ENCODE measurements at places on chromosomes 2 and 18.
A peak's percentile ranks its signal among the peaks of the same experiment; 100 is the strongest.

DNA sequence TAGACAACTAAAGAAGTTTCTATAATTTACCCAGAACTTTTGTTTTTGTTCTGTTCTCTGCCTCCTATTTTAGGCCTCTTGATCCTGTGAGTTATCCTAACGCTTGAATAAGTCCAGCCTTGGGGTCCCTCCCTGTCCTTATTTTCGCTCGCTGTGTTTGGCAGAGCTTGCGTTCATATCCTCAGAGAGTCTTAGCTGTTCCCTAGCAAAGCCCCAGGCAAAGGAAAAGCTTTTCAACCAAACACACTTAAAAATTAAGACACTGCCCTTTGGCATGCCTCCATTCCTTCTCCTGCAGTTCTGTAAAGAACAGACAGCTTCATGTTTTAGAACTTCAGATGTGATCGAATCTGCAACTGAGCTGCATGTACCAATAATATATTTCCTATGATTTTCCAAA, 517.2 kb downstream of the SUCLG1 start:
- no peak for DNase-seq

- no peak for DNase-seq
Observed at GRCh38 chr2:234792621-234793022, 159.2 kb upstream of the SH3BP4 start.

DNA sequence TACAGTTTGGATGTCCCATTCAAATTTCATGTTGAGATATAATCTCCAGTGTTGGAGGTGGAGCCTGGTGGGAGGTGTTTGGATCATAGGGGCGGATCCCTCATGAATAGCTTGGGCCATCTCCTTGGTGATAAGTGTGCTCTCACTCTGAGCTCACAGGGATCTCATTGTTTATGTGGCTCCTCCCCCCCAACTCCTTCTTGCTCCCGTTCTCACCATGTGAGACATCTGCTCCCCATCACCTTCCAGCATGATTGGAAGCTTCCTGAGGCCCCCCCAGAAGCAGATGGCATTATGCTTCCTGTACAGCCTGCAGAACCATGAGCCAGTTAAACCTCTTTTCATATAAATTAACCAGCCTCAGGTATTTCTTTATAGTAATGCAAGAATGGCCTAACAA, 3.0 kb upstream of the INPP1 start:
- DNase-seq: peak; percentile 18

DNA sequence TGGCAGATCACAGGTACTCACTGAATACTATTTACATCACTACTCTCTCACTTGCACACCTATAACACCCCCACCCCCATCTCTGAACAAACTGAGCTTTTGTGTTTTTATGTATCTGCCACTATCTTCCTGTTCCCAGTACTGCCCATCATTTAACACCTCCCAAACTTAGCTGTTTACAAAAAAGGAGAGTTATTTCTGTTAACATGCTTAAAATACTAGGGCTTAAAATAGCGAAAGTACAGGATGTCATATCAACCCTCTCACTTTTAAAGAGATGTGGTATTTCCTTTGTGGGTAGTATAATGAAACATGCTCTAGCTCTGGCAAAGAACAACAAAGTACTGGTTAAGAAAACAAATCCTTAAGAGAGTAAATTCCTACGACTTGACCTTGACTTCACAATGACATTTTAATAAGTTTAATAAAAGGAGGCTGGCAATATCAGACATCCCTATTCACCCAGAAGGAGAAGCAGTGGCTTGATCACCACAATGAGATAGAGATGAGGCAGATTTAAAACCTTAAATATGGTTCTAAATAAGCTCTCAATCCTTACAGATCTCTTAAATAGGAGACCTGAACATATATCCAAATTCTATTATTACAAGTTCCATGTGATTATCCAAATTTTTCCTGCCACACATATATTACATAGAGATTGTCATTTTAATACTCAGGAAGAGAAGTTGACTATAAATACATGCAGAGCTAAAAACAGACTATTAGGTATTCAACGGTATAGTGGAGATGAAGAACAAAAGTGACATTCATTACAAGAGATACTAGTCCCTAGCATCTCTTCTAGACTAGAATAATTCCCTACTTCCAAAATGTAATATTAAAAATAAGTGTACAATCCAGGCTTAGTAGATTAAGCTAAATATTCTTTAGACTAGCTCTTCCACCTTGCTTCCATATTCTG, 36.9 kb downstream of the TRAK2 start:
- no peak for DNase-seq

DNA sequence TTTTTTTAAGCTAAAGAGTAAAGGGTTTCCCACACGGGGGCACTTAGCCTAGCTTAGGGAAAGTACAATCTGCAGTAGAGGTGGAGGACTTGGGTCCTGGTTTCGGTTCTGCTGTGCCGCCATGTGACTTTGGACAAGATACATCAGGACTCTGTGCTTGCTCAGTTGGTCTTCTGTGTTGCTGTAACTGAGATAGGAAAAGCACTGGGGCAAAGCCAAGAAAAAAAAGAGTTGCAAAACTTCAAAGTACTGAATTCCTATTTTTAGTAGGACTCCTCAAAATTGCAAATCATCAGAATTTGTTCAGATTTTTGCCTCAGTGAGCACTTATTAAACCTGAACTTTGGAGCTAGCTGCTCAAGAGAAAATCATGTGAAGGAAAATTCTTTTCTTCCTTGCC, 96.3 kb upstream of the STON1 start:
- no peak for DNase-seq

DNA sequence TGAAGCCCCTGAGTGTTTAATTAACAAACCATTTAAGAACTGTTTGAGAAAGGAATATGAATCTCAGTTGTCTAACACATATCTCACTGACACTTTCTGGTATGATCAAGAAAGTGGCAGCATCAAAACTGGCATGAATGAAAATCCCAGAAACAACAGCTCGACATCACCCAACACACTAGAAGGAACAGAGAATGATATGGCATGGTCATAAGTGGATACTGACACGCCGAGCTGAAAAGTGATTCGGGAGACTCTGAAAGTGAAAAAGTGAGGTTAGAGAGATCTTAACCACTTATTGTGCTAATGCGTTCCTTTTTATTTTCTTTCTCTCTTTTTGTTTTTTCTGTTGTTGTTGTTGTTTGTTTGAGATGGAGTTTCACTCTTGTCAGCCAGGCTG, 37.9 kb downstream of the MRPL35 start:
- no peak for DNase-seq

DNA sequence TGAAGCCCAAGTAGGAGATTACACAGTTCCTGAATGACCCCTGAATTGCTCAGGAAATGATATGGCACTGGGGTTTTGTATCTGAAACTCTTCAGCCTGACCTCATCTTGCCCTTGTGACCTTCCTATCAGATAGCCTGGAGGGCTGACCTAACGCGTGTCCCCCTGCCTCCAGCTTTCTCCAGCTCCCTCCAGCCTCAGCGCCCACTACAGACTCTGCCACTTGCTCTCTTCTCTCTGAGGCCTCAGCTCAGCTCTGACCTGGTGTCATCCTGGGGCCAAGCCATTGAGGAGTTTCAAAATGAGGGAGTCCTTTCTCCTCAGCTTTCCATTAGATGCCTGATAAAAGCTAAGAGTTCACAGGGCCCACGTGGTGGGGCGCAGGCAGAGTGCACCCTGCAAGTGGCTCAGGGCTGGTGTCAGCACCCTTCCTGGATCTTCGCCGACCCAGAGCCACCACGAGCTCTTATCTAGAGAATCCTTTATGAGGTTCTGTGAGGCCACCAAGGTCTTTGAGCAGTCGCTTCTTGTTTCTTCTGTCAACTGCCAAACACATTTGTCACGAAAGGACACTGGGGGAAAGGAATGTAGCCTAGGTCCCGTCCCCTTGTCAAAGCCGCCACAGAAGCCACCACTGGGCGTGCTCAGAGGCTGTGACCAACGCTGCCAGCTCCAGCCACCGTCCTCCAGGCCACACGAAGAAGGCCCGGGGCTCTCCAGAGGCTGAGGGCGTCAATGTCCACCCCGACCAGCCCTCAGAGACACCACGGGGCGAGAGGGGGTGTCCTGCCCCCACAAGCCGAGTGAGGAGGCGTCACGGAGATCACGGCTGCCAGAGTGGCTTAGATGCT, 131.3 kb upstream of the GPC1 start:
- no peak for DNase-seq

- no peak for DNase-seq
Observed at GRCh38 chr2:140200764-140201163, 1420.6 kb upstream of the NXPH2 start.

DNA sequence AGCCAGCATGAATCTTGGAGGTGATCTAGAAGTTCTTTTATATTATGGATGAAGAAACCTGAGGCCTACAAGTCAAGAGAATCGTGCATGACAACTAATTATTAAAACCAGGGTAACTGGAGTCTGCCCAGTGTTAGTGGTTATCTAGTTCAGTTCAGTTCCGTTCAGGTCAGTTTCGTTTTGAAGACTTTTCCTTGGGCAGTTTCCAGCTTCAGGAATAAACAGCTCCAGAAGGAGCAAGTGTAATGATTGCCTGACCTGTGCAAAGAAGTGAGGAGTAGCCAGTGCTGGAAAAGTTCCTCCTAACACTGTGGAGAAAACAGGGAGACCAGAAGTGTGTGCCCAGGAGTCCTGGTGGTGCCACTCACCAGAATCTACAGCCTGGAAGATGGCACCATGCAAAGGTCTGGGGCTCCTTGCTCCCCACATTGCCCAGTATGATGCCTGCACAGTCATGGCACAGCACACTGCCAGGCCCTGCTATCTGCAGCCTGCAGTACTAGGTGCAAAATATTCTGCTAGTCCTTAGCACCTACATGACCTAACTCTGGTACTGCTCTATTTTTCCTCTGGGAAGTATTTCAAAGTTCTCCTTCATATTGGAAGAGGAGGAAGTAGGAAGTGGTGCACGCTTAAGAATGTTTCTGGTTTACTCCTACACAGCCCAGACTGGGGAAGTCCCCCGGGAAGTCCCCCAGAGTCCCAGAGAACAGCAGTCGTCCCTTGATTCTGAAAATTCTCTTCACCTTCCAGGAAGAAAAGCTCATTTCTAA, 65.8 kb downstream of the SUMO1 start:
- DNase-seq: no peak

GRCh38 chr2:112153179-112153490, 14.9 kb downstream of the FBLN7 start:
- DNase-seq: no peak

DNA sequence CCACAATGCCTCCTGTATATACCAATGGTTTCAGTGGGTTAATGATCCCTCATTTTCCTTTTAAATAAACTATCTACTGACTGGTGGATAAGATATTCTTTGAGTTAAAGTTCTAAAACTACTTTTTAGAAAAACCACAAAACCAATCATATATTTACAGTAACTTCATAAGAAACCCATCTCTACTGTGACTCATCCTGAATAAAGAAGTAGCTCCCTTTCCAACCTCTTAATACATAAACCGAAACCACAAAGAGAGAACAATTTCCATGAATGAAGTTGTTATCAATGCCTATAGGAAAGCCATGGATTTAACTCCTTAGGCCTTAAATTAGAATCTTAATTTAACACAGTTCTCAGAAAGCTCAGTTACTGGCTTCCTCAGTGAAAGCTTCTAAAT, 227.0 kb upstream of the SMAD7 start:
- DNase-seq: no peak

GRCh38 chr2:65491381-65491905, 59.0 kb upstream of the SPRED2 start:
- DNase-seq: no peak

DNA sequence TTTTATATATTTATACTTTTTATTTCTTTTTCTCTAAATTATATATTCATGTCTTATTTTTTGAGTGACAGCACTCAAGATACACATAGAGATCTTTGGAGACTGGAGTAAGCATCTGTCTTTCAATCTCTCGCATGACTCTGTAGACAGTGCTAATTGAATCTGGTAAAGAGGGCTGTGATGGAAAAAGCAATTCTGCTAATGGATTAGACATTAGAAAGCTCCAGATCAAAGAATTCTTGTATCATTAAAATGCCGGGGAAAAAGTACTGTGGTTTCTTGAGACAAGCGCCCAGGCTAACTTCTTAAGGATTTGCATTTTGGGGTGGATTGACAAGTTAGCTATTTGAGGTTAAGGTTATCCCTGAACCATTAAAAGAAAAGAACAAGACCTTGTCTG, 383.1 kb upstream of the TNP1 start:
- no peak for DNase-seq

- DNase-seq: no peak
Observed at GRCh38 chr18:54453996-54454395, 96.3 kb downstream of the C18orf54 start.

DNA sequence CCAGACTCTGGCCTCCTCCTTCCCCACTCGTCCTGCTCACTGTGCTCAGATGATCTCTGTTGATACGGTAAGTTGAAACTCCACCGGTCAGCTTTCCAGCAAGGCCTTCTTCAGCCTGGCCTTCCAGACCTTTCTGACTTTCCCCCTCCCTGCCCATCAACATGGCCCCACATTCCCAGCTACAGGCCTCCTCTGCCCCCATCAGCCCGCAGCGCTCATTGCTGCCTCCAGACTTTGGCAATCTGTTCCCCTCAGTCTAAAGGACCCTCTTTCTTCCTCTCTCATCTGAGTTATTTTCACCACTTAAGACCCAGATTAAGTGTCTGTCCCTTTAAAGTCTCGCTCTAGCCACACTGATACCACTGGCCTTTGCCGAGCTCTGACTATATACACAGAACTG, 10.6 kb downstream of the LOXHD1 start:
- no peak for DNase-seq

DNA sequence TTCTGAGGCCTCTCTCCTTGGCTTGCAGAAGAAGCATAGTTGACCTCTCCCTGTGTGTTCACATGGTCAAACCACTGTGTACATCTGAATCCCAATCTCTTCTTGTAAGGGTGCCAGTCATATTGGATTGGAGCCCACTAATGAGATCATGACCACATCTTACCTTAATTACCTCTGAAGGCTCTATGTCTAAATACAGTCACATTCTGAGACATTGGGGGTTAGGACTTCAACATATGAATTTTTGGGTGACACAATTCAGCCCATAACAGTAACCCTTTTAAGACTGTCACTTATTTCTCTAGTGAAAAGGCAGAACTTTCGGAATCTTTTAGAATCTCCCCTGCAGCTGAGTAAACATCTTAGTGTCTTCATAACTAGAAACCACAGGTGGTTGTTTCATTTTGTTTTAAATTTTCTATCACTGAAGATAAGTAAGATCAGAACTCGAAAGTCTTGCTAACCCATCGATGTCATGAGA, 33.3 kb downstream of the BMP10 start:
- no peak for DNase-seq

GRCh38 chr2:9617749-9618148, 13.0 kb downstream of the YWHAQ start:
- DNase-seq: no peak

GRCh38 chr2:202115479-202115971, 42.5 kb downstream of the KIAA2012 start:
- no peak for DNase-seq

GRCh38 chr2:50763776-50764175, 268.2 kb downstream of the NRXN1 start:
- DNase-seq: no peak

DNA sequence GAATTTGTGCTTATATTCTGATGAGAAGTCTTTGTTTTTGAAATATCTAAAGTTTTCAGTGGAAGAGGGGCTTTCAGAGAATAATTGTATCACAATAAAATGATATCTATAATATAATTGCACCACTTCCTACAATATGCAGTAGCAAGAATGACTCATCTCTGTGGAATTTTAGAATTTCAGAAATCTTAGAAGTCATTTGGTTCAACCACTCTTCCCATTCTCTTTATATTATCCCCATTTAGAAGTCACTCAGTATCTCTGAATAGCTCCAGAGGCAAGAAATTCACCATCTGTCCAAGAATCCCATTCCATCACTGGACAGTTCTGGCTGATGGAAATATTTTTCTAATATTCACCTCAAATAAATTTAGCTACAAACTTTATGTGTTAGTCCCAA, 59.3 kb upstream of the CCDC68 start:
- DNase-seq: no peak
